ENCODE measurements at places on chromosomes 7 and 10.

- no peak for DNase-seq
Observed at GRCh38 chr10:72315611-72316385, 38.9 kb downstream of the DNAJB12 start.

GRCh38 chr7:102193806-102194205 lies 92.9 kb upstream of the SH2B2 start:
- no peak for DNase-seq

DNA sequence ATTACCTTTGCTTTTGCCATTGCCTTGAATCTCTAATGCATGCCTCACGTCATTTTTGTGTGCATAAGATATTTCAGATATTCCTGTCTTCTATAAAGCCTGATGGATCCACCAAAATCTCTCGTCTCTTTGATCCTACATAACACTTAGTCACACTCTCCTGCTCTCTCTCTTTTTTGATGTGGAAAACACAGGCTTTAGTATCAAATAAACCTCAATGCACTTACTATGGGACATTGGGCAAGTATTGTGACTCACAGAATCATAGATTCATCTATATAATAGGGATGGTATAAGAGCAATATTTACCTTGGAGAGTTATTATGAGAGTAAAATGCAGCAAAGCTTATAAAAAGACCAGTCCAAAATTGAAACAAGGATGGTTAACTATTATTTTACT lies 39.1 kb downstream of the DKK1 start:
- DNase-seq: no peak

DNA sequence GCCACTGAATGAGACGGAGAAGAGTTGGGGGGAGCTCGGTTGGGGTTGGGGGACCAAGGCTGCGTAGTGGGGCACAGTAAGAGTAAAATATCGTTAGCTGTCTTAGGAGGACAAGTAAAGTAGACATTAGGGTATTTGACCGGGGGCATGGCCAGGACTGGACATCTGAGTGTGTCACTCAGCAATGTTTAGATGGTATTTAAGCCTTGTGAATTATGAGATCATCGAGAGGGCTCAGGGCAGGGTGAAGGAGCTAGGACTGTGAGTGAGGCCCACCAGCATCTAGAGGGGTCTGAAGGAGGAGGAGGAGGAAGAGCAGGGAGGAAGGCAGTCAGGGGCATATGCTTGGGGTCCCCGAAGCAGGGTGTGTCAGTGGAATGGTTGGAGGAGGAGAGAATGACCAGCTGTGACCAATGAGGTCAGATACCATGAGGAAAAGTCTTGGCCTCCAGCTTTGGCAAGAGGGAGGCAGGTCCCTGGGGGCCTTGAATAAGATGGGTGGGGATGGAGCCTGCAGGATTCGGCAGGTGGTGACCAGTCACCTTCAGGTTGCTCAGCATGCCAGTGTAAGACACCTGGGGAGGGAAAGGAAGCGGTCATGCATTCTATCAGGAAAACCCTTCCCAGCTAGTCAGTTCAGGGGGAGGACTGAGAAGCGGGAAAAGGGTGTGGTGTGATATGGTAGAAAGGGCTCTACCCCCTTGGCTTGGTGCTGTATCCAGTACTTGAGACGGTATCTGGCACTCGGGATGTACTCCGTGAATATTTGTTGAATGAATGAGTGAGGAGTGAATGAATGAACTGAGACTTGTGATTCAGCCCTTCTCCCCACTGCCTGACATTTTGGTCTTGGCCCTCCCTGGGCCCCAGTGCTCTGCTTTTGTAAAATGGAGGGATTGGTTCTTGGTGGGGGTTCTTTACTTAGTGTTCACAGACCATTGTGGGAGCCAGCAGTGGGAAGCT lies 34.8 kb upstream of the SH2D4B start:
- no peak for DNase-seq

GRCh38 chr10:44008270-44008916 lies 359.7 kb upstream of the ZNF32 start:
- no peak for DNase-seq

DNA sequence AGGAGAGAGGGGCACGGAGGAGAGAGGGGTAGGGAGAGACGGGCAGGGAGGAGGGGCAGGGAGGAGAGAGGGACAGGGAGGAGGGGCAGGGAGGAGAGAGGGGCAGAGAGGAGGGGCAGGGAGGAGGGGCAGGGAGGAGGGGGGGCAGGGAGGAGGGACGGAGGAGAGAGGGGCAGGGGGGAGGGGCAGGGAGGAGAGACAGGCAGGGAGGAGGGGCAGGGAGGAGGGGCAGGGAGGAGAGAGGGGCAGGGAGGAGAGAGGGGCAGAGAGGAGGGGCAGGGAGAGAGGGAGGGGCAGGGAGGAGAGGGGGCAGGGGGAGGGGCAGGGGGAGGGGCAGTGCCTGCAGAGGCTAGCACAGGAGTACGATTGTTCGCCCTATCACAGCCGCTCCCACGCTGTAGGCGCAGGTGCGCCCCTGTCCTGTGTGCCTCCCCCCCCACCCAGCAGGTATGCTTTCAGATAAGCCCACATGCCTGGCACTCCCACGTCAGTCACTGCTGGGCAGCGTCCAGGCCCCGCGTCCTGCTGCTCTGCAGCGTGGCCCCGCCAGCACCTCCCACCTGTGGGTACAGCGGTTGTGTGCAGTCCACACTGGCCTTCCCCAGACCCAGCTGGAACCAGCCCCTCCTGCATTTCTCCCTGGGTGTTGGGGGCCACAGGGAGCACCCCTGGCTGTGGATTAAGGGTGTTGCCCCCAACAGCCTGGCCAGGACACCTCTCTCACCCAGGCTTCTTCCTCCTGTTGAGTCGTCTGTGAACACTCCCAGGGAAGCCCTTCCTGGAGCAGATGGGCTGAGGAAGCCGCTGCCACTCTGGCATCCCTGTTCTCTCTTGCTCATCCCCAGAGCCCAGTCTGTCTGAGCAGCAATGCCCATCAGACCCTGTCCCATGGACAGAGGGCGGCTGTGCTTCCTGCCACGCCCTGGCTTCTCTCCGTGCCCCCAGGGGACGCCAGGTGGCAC lies 10.8 kb downstream of the NKX6-2 start:
- DNase-seq: no peak

DNA sequence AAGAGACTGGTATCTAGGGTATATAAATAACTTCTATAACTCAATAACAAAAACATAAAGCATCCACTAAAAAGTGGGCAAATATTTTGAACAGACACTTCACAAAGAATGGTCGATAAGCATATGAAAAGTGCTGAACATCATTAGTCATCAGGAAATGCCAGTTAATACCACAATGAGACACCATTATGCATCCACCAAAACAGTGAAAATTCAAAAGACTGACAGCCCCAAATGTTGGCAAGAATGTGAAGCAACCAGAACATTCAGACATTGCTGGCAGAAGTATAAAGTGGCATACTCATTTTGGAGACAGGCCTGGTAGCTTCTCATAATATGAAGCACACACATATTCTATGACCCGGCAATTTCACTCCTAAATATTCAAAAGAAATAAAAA lies 26.5 kb upstream of the GSAP start:
- DNase-seq: no peak

- peak; percentile 26 for DNase-seq
Observed at GRCh38 chr7:102291056-102291915, 4.6 kb downstream of the SH2B2 start.

DNA sequence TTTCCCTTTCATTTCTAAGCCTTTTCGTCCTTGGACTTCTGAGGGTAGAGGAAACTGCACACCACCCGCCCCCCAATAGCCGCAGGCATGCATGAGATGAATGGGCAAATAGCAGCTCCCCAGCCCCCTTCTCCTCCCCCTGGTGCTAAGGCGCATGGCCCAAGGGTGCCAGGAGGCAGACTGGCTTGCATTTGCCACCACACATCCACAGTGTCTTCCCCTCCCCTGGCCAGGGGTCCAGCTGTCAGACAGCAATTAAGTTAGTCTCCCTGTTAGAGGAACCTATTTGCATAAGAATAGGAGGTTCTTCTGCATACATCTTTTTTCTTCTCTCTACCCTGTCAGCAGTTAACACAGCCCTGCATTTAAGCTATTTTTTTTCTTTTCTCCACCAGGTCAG lies 20.2 kb downstream of the TOMM7 start:
- DNase-seq: no peak

DNA sequence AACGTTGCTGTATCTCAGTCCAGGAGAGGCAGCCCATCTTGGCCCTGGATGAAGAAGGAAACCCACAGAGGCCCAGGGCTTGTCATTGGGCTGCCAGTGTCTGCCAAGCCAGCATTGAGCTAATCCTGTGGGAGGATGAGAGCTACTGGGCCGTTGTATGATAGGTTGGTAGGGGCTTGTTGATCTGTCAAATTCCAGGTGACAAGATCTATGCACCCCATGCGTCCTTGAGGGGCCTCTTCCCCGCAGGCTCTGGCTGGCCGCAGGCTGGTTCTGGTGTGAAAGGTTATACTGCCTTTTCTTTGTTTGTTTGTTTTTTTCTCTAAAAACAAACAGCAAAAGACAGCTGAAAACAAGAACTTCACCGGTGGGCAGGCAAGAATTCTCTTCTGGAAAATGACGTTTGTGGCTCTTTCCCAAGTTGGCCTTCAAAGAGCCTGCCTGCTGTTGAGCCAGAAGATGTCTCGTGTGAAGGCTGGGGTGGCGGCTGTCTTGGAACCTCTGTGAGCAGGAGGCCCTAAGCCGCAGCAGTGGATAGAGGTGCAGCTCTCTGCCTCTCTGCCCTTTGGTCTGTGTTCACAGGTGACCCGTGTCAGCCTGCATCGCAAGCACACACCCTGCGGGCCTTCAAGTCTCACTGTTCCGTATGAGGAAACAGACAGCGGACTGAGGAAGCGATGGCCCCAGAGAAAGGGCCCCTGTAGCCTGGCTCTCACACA lies 23.3 kb downstream of the CYP17A1 start:
- DNase-seq: no peak

- DNase-seq: no peak
Observed at GRCh38 chr7:129014501-129015101, 40.3 kb downstream of the TNPO3 start.

DNA sequence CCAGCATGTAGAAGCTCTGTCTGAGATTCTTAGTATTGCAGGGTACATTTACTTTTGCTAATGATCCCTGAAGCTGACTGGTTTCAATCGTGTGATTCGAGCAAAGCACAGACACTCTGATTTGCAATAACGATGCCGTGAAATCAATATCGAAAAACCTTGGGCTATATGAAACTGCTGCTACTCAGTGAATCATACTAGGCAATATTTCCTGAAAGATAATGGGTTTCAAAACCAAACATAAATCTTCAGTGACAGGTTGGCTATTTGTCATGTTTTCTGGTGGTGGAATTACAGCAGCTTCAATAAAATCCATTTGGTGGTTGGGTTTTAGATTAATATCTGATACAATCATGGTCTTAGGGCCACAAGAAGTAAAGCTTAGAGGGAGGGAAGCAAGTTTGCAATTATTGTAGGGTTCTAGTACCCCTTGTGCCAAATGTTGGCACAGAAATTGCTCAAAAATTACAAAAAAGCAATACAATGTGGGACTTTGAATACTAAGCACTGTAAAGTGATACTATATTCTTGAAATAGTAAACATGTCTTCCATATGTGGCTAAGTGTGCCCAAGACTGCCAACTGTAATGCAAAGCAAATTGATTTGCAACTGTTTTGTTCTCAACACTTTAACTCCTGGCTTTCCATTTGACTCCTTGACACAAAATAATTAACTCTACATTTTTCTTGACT lies 112.4 kb upstream of the JAZF1 start:
- no peak for DNase-seq

GRCh38 chr10:26441491-26442214 lies 3.5 kb downstream of the APBB1IP start:
- peak; percentile 66 for DNase-seq

GRCh38 chr10:18230794-18231193 lies 90.6 kb downstream of the CACNB2 start:
- no peak for DNase-seq

- DNase-seq: no peak
Observed at GRCh38 chr10:13865758-13866491, 279.2 kb downstream of the PRPF18 start.

DNA sequence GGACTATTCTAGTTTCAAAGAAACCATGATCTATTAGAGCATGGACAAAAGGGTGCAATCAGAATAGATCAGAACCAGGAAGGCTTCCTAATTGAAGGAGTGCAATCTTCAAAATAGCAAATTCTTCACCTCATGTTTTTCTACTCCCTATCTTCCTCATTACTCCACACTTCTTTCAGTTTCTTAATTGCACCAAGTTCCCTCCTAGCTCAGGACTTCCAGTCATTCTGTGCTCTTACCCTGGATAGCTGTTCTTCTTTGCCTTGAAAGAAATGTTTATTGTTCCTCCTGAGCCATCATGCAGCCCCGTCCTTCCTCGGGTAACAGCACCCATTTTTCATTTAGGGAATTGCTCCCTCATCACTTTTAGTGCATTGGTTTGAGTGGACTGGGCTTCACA lies 23.1 kb downstream of the TRPV5 start:
- DNase-seq: no peak

- DNase-seq: no peak
Observed at GRCh38 chr7:108603656-108604306, 34.1 kb downstream of the DNAJB9 start.

GRCh38 chr10:131682271-131682962 lies 218.4 kb upstream of the PPP2R2D start:
- no peak for DNase-seq

DNA sequence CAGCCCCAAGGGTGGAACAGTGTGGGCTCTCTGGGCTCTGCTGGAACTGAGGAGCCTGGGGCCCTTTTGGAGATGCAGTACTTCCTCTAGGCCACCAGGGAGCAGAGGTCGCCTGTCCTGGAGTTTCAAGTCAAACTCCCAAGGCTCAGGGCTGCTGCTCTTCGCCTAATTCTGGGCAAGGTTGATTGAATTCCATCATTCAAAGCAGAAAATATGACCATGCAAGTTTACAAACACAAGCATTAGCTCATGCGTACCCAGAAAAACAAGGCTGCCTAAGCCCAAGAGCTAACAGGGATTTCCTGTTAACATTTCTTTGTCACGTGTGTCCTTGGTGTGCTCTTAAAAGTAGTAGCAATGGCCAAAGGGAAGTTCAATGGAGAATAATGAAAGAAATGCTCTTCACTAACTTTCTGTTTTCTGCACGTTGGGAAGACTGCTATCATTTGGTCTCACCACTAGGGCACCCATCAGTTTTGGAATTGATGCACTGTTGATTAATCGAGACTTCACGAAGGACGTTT lies 20.1 kb downstream of the LDB3 start:
- DNase-seq: peak; percentile 57

DNA sequence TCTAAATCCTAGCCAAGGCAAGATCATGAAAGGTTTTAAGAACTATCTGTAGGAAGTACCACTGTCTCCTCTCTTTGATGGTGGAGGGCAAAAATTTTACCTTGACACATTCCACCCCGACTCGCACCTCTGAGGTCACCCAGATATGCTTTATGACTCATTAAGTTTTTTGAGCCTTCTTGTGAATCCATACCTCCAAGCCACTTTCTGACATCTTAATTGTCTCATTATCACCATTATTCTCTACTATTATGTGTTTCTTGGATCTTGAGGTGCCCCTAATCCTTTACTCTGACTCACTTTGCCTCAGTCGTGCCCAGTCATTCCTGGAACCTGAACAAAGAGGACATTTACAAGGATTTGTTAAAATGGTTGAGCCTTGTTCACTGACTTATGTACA lies 146.6 kb downstream of the RAPGEF5 start:
- DNase-seq: no peak

All from CD4-positive, alpha-beta T cell treated with Interleukin-15 for 4 hours (primary cell).